Activated CD4-positive, alpha-beta memory T cell treated with anti-CD3 and anti-CD28 coated beads, Interleukin-2, amount 10 ng/mL, durations not matched to agents 7 days and 5 days (primary cell): ENCODE measurements at places on chromosomes 16 and 17. TPM values are rescaled to one million over a fixed set of nuclear protein-coding genes. Genes with fewer than 3 reads are reported as not detected.

NPTX1 gene
- total RNA-seq, result 8.8 TPM

DNA sequence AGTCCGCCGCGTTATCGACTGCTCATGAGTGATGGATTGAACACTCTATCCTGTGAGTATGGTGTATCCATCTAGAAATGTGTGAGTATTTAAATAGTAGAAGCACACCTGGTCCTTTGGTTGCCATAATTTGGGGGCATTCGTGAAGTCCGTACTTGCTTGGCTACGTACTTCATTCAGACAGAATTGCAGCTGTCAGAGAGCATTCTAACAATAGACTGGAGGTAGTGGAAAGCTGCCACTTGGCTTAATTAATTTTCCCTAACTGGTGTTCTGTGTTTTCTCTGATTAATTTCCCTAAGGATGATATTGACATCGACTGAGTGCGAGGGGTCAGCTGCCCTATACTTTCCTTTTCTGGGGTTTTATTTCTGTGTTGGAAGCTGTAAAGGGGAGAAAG, 14.1 kb downstream of the RPA1 start:
- no peak for DNase-seq

ACSF3 gene
- 45.3 TPM for total RNA-seq

GRCh38 chr17:7824021-7824924, 9.7 kb upstream of the KDM6B start:
- DNase-seq, result no peak

TEX14 gene
- 0.96 TPM for total RNA-seq

- DNase-seq, result peak; percentile 61
Observed at GRCh38 chr16:85902366-85903155, 3.6 kb downstream of the IRF8 start.

KRT9 gene
- total RNA-seq, result not detected
